Hematopoietic multipotent progenitor cell treated with erythropoietin and hydrocortisone succinate and interleukin-3 and kit ligand, for 17 days (in vitro differentiated cells): ENCODE measurements at places on chromosomes 5 and 9.

- no peak for DNase-seq
These were observed 209.8 kb downstream of the CSNK1G3 start for GRCh38 chr5:123721675-123722276.

- no peak for DNase-seq
These were observed 56.4 kb upstream of the TMC1 start for GRCh38 chr9:72464857-72465592.

DNA sequence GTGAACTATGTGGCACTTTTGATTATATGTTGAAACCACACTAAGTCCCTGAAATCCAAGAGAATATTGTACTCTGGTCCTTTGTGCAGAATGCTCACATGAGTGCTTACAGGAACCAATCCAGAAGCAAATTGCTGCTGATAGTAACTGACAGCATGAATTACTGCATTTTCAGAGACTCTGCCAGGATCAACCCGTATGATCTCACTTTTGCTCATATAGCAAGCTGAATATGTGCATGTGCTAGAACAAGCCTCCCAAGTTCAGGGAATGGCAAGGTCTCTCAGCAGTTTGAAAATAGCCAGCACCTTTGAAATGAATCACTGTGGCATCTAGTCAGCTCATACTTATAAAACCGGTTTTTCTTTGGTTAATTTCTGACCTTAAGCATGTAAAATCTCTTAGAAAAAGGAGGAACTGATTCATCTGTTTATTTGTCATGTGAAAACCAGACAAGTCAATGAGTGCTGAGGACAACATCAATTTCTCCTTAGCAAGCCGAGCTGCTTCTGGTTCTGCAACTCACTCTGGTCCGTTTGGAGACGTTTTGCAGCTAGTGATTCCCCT lies 215.7 kb upstream of the ELL2 start:
- DNase-seq: no peak

DNA sequence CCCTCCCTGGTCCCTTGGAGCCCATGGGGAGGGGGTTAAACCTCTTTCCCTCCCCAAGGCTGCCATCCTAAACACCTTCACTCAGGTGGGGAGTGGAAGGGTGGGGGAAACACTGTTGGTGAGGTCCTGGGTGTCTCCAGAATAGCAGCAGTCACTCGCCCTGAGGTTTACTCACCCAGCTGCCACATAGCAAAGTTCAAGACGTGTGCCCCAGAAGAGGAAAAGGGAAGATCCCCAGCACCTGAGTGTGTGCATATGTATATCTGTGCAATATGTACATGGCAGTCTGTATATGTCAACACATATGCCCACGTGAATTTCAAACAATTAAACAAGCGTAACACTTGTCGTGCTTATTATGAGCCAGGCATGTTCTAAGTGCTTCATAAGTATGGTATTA lies 31.3 kb upstream of the SMU1 start:
- no peak for DNase-seq

DNA sequence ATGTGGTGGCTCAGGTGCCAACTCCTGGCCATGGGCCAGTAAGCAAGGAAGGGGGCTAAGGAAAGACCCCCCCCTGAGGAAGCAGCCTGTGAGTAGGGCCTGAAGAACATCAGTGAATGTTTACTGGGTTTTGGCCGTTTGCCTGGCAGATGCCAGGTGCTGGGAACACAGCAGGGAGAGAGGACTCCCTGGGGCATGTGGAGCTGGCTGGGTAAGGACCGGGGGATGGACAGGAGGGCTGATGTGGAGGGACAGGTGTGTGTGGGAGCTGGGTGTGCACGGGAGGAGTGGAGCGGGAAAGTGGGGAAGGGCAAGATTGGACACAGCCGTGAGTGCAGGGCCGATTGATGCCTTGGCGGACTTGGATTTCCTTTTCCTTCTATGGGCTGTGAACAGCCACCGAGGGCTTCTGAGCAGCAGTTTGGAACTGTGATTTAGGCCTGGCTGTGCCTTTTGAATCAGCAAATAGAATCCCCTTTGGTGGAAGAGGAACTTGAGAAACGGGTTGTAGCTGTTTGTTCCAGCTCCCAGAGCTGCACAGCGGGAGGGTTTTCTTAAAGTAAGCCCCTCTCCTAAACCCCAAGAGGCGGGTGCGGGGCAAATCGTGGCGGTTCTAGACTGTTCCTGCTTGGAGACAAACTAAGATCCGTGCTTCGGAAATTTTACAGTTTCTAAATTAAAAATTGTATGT lies 3.1 kb downstream of the HMCN2 start:
- DNase-seq: no peak

- DNase-seq: no peak
These were observed 170.5 kb downstream of the GABRB2 start for GRCh38 chr5:161376034-161376433.

DNA sequence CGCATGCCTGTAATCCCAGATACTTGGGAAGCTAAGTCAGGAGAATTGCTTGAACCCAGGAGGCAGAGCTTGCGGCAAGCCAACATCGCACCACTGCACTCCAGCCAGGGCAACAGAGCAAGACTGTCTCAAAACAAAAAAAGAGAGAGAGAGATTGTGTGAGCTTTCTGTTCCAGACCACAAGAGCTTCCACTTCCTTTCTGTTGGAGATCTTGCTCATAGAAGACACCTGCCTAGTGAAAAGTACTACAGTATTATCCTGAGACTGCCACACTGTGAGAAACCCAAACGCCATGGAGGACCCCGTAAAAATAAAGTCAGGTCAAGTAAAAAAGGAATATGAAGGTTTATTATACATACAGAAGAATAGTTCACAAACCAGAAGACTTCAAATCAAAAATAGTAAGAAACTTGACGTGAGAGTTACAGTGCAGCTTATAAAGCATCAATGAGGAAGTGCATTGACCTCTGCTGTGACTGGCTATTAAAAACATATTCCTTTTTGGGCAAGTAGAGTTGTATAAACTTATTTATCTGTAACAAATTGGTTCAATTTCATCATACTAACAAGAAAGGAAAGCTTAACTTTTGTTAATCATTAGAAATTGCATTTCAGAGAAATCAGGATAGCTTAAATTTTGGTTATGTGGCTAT lies 4.3 kb upstream of the EMB start:
- DNase-seq: no peak

DNA sequence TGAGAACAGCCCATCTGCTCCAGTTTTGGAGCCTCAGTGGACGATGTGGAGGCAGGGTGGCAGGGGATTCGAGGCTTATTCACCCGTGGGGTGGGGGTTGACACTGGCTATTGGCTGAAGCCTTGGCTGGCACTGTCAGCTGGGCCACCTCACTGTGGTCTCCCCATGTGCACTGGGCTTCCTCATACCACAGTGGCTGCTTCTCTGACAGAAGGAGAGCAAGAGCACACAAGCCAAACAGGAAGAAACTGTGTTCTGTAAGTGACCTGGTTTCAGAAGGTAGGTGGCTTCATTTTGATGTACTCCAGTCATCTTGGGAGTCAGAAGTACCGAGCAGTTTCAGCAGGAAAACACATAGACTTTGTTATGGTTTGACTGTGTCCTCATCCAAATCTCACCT lies 24.7 kb upstream of the CTNND2 start:
- no peak for DNase-seq

DNA sequence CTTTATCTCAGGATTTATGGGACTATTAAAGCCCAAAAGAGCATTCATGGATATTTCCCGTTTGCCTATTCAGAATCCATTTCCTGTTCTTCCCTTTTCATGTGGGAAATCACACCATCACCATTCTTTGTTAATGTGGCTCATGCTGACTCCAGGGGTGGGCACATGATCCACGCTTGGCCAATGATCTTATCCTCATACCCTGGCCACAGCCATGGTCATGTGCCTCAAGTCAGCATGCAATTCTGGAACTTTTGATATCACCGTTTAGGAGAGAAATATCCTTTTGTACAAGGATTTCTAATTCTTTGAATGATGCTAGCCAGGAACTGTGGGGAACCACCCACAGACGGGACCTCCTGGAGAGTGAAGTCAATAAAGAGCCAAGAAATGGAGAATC lies 272.2 kb downstream of the PRELID2 start:
- no peak for DNase-seq

DNA sequence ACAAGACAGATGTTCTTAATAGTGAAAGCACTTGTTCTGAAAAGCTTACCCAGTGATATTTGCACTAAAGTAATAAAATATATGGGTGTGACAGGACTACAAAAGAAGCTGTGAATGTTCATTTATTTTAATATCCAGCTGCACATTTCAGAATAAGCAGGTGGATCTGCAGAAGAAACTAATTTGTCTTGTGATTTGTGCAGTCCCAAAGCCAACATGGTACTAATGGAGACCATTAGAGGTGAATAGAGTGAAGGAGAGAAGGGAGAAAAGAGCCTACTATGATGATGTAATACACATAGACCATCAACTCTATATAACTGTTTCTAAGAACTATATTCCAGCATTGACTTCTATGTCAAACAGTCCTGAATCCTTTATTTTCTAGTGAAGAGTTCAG lies 362.8 kb downstream of the ISL1 start:
- no peak for DNase-seq
